ENCODE measurements at places on chromosomes 4 and X. TPM values are rescaled to one million over a fixed set of nuclear protein-coding genes. Genes with fewer than 3 reads are reported as not detected.

OCIAD2 gene
- 67.6 TPM for total RNA-seq

DNA sequence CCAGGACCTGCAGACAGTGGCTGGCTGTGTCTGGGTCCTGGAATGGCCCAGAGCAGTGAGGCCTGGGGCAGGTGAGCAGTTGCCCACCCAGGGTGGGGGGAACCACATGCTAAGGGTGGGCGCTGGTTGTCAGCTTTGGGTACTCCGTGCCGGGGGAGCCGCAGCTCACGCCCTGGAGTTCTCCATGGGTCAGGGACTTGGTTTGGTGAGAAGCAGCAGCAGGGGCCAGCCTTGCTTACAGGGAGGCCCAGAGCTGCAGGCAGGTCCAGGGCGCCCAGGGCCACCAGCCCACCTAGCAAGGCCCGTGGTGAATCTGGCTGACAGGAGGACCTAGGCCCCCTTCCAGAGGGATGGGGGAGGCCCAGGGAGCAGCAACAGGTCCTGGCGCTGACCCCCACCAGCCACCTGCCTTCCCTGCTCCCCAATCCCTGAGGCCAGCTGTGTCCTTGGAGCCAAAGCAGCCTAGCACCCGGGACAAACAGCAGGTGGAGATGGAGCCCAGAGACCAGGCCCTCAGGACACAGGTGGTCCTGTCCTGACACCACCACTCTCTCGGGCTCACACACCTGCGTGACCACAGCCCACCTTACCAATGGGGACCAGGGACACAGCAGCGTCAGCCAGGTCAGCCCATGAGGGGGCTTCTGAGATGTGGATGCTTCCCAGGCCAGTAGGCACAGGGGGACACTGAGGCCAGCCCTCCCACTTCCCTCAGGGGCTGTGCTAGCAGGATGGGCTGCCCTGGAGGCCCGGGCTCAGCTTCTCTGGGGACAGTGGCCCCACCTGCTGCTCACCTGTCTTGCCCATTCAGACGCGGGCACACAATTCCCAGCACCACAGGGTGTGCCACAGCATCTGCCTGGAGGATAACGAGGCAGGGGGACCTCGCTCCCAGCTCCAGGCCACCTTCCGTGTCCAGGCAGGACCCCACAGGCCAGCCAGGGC, 3.5 kb downstream of the MXD4 start:
- no peak for DNase-seq

DNA sequence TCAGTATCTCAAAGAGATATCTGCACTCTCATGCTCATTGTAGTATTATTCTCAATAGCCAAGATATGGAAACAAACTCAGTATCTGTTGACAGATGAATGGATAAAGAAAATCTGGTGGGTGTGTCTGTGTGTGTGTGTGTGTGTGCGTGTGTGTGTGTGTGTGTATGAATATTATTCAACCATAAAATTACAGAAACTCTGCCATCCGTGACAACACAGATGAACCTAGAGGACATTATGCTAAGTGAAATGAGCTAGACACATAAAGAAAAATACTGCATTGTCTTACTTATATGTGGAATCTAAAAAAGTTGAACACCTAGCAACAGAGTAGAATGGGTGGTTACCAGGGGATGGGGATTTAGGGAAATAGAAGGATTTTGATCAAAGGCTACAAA, 13.2 kb downstream of the XKRX start:
- DNase-seq, result no peak

DNA sequence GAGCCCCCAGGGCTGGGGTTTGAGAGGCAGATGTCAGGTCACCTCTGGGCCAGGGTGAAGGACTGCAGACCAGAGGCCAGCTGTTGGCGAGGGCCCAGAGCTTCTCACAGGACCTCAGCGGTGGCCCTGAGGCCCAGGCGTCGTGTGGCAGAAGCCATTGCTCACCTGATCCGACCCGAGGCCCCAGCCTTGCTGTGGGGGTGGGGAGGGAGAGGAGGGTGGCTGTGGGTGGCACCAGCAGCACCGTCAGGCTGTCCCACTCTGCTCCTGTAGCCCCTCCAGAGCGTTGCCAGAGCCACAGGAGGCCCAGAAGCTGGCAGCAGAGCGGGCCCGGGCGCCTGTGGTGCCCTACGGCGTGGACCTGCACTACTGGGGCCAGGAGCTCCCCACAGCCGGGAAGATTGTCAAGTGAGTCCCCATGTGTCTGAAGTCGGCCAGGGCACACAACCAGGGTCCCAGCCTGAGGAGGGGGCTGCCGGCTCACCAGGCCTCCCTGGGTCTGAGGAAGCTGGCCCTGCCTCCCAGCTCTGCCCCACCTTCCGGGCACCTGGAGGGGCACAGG, 28.8 kb downstream of the UVSSA start:
- no peak for DNase-seq

DNA sequence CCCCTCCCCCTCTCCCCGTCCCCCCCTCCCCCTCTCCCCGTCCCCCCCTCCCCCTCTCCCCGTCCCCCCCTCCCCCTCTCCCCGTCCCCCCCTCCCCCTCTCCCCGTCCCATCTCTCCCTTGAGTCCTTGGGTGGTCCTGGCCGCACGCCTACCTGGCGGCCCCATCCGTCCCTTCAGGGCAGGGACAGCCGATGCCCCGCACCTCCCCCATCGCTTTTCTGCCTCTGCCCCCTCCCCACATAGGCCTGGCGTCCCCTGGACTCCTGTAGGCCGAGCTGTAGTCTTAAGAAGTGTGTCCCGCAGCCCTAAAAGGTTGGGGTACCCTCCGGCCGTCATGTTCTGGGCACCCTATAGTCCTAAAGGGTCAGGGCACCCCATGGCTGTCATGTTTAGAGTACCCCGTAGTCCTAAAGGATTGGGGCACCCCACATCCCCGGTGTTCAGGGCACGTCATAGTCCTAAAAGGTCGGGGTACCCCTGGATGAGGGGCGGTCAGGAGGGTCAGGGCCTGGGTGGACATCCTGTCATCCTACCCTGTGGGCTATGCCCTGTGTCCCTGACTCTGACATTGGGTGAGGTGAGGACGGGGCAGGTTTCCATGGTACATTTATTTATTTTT, 10.8 kb upstream of the GTPBP6 start:
- no peak for DNase-seq
